ENCODE measurements at places on chromosomes 5 and 9.

- DNase-seq = no peak
Measured at GRCh38 chr5:5198815-5199214, 58.7 kb downstream of the ADAMTS16 start.

DNA sequence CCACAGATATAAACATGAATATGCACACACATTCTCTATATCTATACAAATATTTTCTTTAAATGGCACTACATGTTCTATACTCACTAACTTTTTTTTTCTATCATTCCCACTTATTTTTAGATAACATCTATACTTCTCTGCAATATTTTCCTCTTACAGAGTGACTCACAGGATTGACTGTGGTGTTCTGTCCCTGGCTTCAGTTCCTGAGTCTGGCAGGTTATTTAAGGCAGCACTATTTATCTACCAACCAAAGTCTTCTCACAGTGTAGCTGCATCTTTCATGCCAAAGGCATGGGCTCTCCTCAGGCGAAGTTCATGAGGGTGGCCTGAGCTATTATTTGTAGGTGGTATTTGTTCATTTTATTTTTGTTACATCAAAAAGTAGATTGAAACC is 409.0 kb downstream of the PRR16 start:
- no peak for DNase-seq

- DNase-seq = peak; percentile 94
Measured at GRCh38 chr9:105114964-105115728, 129.3 kb upstream of the SLC44A1 start.

DNA sequence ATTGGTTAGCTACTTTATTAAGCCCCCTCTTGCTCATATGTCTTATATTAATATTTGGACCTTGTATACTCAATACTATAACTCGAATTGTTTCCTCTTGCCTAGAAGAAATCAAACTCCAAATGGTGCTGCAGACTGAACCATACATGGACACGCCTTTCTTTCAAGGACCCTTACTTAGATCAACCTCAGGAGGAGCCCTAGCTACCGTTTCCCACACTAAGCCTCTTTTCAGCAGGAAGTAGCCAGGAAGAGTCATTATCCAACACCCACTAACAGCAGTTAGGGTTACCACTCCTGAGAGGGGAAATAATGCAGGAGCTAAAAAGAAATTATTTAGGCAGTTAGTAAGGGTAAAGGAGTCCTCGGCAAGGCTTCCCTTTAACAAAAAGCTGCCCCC is 243.8 kb upstream of the PUM3 start:
- no peak for DNase-seq

- DNase-seq = no peak
Measured at GRCh38 chr9:14941501-14942405, 31.5 kb upstream of the FREM1 start.

DNA sequence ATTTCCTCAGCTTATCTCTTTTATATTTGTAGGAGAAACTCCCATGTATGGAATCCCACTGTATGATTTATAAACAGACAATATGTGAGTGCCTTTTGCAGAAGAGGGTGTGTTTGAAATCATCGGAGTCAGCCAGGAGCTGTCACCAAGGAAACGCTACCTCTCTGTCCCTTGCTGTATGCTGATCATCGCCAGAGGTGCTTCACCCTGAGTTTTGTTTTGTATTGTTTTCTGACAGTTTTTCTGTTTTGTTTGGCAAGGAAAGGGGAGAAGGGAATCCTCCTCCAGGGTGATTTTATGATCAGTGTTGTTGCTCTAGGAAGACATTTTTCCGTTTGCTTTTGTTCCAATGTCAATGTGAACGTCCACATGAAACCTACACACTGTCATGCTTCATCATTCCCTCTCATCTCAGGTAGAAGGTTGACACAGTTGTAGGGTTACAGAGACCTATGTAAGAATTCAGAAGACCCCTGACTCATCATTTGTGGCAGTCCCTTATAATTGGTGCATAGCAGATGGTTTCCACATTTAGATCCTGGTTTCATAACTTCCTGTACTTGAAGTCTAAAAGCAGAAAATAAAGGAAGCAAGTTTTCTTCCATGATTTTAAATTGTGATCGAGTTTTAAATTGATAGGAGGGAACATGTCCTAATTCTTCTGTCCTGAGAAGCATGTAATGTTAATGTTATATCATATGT is 18.0 kb upstream of the CTSL start:
- DNase-seq = peak; percentile 64

DNA sequence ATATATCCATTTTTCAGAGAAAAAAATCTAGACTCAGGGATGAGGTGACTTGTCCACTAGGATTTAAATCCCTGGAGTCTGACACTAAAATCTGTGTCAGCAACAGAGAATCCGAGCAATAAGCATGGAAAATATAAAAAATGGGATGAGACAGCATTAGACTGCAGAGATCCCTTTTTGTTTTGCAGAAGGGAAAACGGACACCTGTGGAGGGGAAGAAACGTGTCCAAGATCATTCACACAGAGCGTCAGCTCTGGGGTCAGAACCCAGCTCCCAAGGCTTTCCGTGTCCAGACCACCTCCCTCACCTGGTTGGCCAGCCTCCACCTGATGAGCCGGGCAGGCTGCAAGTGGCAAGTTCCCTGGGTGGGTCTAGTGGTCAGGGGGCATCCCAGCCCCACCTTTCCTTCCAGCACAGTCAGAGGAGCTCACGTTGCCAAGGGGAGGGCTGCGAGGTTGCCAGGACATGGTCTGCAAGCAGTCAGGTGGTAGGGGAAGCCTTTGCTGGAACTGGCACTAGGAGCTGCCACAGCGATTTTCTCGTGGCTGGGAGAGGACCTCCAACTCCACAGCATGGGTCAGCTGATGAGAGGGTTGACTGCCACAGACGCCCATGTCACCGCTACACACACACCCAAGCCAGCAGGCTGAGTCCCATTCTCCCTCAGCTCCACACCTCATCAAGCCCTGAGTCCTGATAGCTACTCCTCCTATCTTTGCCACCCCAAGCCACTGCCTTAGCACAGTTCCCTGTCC is 65.9 kb upstream of the CPLX2 start:
- no peak for DNase-seq

GRCh38 chr9:13502484-13502883 is 223.0 kb upstream of the MPDZ start:
- DNase-seq = no peak

- no peak for DNase-seq
Measured at GRCh38 chr9:131677049-131677443, 62.8 kb downstream of the RAPGEF1 start.

DNA sequence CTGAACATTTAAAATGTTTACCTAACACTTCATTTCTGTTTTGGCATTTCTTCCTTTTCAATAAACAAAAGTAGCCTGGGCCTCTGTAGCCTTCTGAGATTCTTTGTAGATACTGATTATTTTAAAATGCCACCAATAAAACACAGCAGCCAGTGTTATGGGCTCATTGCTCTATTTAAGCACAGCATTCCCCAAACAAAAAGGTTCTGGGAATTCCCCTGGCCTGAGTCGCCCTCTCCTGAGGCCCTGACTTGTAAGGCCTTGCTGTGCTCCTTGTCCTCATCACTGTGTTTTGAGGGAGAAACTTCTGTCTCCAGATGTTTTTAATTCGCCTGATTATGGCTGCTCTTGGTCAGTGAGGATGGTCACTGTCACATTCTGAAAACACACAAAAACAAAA is 33.0 kb upstream of the CTXN3 start:
- no peak for DNase-seq

GRCh38 chr5:103474677-103475076 is 87.9 kb downstream of the NUDT12 start:
- DNase-seq = no peak

GRCh38 chr5:172276214-172276613 is 7.3 kb downstream of the UBTD2 start:
- DNase-seq = no peak

- no peak for DNase-seq
Measured at GRCh38 chr5:142091922-142092321, 16.7 kb upstream of the NDFIP1 start.

GRCh38 chr5:18745988-18746615 is 1111.8 kb downstream of the TAF11L14 start:
- peak; percentile 92 for DNase-seq

- DNase-seq = peak; percentile 86
Measured at GRCh38 chr9:130042885-130043653, at the start of gene FNBP1. TSS of gene FNBP1 (minus strand) at chr9:130043189. CDS start at chr9:130042975, 214 bp downstream.

GRCh38 chr5:157563373-157563928 is 12.1 kb downstream of the ADAM19 start:
- DNase-seq = no peak

- no peak for DNase-seq
Measured at GRCh38 chr9:6090277-6091210, 75.1 kb upstream of the RANBP6 start.

DNA sequence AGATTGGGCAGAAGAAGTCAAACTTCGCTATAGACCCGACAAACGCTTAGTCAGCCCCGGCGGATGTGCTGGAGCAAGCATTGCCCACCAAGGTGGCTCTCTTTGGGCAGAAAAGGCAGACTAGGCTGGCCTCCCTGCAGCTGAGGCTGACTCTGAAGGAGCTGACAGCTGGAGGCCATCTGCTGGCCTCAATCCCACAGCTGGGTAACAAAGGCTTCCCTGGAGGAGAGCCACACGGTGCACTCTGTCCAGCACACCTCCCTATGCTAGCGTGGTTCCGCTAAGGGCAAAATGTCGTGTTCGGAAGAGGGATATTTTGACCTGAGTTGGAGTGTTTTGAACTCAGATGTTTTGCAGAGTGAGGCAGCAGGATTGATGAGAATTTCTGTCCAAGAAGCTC is 103.5 kb upstream of the PTCH1 start:
- no peak for DNase-seq

DNA sequence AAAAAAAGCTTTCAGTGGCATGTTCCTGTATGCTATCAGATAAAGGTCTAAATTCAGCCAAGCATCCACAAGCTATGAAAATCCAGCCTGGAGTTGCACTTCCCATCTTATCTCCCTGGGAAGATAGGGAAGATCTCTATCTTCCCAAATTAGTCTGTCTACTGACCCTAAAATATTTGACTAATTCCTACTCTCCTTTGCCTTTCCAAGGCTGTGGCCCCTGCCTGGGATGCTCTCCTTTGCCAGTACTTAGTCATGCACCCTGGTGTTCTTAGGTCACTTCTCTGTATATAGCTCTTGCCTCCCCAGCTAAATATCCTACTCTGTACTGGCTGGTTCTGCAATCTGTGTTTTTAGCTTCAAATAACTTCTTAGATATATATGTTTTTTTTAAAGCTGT is 44.0 kb upstream of the PLPP1 start:
- no peak for DNase-seq

- no peak for DNase-seq
Measured at GRCh38 chr5:178094345-178094744, 19.0 kb upstream of the N4BP3 start.

DNA sequence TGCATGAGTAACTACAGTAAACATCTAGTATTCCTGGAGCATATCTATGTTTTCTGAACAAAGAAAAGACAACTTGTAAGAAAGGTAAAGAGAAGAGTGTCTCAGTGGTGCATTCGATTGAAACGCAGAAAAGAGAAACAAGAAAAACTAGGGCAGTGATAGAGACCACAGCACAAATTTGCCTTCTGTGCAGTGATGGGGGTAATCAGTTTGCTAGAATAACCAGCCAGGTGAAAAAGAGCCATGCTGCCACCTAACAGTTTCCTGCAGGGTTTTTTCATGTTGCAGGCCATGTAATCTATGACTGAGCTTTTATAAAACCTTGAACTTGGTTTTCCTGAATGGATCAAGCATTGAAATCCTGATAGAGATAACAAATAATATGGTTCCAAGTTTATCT is 198.4 kb upstream of the MEF2C start:
- DNase-seq = no peak

DNA sequence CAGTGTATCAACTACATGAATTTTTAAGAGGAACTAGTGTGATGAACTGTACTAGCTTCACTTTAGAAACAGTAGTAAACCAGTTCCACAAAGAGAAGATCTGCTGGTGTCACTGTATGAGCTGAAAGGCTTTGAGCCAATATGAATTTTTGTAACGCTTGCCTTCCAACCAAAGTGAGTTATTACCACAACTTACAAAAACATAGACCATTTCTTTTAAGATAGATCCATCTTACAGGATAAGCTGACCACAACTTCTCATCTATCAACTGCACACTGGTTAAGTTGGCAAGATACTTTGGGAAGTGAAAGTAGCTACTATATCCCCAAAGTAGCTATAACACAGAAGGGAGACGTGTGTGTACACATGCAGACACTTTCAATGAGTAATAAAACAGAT is 849.6 kb upstream of the DMAC1 start:
- peak; percentile 52 for DNase-seq

- no peak for DNase-seq
Measured at GRCh38 chr5:123101556-123101955, 12.5 kb downstream of the PRDM6 start.

- no peak for DNase-seq
Measured at GRCh38 chr9:115672477-115673316, 480.9 kb upstream of the PAPPA start.

DNA sequence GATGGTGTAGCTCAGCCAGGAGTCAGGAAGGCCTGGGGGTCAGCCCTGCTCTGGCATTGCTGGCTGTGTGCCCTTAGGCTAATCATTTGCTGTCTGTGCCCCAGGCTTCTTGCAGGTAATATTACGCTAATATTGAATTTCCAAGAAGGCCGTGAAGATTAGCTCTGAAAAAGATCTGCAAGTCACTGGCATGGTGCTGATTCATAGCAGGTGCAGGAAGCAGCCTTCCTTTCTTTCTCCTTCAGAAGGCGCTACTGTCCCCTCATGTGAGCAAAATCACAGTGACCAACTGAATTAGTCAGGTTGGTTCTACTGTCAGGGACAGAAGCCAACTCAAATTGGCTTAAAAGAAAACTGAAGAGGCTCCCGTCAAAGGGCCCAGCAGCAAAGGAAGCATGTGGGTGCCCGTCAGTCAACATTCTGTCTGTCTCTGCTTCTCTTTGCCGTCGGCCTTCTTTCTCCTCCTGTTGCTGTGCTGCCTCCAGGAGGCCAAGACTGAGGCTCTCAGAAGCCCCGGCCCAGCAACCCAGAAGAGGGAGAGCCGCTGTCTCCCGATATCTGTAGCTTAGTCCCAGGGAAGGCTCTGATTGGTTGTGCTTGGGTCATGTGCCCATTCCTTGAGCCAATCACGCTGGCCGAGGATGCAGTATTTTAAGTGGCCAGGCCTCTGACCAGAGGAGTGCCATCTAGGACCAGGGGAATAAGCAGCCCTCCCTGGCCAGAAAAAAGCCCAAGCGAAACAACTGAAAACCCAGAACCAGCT is 67.8 kb upstream of the NEURL1B start:
- DNase-seq = peak; percentile 13

GRCh38 chr5:149567226-149567625 is 14.1 kb upstream of the ARHGEF37 start:
- no peak for DNase-seq

DNA sequence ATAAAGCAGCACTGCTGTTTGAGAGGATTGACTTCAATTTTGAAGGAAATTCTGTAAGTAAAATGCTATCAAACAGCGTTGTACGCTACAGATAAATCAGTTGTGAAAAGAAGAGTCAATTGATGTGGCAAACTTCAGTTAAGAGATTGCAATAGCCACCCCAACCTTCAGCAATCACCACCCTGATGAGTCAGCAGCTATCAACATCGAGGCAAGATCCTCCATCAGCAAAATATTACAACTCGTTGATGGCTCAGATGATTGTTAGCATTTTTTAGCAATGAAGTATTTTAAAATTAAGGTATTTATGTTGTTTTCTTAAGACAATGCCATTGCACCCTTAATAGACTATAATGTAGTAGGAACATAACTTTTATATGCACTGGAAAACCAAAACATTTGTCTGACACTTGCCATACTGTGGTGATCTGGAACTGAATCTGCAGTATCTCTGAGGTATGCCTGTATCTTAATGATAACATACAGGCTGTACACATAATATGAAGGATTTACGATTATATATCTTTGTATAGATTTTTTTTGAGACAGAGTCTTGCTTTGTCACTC is 47.5 kb downstream of the VPS13A start:
- DNase-seq = peak; percentile 19

Measured in NB4 (cell line).